ENCODE measurements at places on chromosomes 5 and 9.

DNA sequence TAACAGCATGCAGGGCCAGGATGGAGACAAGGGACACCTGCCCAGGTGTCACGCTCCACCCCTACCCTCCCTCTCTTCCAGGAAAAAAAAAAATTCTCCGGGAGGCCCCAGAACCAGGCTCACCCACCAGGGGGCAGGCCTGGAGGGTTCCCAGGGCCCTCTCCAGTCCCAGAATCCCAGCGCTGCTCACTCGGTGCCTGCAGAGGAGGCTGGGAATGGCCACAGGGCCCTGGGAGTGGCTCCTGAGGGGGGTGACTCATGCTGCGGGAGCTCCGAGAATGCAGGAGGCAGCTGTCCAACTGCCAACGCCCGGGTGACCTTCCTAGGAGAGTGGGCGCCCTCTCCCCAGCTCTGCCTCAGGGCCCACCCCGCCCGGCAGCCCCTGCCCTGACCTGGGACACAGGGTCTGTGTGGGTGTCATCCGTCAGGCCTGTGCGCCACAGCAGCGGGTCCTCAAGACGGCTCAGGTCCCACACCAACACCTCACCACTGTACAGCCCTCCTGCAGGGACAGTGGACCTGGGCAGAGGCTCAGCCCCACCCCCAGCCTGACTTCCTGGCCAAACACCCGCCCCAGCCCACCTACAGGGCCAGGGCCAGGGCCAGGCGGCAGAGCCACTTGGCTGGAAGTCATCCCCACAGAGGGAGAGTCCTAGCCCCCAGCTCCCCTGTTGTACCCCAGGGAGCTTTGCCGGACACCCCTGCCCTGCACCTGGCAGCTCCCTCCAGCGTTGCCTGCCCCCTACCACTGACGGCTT, 21.2 kb downstream of the DYNC2I2 start:
- no peak for DNase-seq

DNA sequence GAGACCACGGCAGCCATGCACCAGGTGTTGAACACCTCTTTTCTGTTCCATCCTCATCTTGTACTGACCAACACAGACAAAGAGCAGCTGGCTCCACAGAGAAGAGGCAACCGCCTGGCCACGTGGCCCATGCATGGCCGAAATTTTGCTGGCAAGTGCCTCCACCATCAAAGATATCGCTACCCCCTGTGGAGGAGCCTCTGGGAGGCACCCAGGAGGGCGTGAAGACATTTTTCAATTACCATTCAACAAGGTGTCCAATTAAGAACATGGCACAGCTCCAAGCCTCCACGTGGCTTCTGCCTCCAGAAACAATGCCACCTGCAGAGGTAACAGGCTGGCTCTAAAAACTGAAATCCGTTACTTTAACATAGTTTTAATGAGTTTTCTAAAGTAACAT, 54.4 kb upstream of the CKS2 start:
- no peak for DNase-seq

DNA sequence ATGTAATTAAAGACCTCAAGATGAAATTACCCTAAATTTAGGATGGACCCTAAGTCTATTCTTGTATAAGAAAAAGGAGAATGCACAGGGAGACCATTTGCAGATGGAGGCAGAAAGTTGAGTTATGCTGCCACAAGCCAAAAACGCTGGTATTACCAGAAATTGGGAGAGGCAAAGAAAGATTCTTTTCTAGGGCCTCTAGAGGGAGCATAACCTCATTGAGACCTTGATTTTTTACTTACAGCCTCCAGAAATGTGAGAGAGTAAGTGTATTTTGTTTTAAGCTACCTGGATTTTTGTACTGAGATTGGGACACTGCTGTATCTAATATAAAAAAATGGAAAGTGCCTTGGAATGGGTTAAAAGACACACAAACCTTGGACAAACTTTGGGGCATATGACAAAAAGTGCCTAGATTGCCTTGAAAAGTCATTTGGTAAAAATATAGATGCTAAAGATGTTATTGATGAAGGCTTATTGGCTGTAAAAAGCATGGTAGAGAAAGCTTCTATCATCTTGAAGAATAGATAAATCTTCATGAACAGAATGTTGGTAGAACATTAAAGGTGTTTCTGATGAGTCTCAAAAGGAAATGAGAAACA, 174.7 kb upstream of the PRDM9 start:
- DNase-seq: no peak

GRCh38 chr5:16143361-16144049, 36.1 kb downstream of the MARCHF11 start:
- DNase-seq: no peak

All from NCI-H1436 treated with DMSO at 0.1 percent for 48 hours (cell line).